ENCODE measurements at places on chromosomes 12 and 14.

DNA sequence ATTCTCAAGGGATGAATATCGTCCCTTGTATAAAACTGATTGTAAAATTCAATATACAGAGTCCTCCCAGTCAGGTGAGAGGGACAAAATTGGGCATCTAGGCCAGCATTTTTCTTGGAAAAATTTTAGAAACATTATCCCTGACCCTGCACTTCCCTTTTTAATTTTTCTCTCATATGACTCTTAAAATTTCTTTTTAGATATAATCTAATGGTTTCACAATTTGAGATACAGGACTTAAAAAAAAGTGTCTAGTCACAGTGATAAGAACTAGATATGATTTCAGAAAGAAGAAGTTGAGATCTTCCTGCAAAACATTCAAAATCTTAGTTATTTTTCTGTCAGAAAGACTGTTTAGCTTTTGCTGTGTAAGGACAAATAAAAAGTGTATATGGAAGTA is 270.8 kb upstream of the PPFIA2 start:
- DNase-seq, result no peak

DNA sequence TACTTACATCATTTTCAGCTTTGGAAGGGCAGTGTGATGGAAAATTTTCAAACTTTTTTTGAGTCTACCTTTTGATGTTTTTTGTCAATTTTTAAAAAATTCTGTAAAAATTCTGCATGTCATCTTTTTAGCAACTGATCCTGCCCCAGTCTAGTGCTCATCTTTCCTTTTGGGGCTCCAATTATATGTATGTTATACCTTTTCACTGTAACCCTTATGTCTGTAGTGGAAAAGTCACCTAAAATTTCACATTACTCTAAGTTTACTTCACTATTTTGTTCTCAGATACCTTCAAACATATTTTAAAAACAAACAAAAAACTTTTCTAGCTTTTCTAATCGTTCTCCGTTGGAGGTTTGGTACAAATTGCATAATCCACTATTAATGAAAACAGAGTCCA is 32.5 kb upstream of the MYRFL start:
- DNase-seq, result no peak

DNA sequence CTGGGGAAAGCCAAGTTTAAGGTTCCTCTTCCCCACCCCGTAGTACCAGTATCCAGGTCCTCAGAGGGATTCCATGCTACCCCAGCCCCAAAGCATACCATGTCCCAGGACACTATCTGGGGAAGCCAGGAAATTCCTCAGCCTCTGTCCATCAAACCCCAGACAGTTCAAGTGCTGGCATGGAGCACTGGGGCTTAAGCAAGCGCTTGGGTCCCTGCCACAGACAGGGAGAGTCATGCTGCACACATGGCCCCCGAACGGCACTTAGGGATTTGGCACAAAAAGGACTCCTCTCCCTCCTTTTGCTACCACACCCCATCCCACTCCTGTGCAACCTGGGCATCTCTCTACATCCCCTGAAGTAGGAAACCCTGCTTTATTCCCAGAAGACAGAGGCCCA is 21.8 kb downstream of the ADCY6 start:
- no peak for DNase-seq

GRCh38 chr14:69023035-69023434 is 43.9 kb upstream of the ACTN1 start:
- no peak for DNase-seq

All from BE2C (cell line).